ENCODE measurements at places on chromosomes 12 and 14.

GRCh38 chr14:76490735-76491134, 114.8 kb downstream of the ESRRB start:
- no peak for DNase-seq

GRCh38 chr12:109273354-109273753, 35.7 kb downstream of the FOXN4 start:
- no peak for DNase-seq

GRCh38 chr14:95245334-95245733, 74.4 kb downstream of the CLMN start:
- no peak for DNase-seq

DNA sequence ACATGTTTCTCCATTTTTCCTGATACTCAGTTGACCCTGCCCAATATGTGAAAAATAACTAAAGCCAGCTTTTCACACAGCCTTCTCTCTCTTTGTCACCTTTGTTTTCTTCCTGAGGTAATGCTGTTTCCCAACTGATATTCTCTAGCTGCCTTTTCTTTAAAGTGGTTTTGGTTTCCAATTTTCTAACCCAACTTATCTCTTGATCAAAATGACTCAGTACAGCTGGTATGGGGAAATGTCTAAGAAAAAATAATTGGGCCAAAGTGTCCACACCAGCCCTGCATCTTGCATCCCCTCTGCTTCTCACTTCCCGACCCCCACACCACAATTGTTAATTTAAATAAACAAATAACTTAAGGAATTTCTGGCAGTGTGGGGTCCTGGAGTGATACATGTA, 193.8 kb downstream of the SYT1 start:
- no peak for DNase-seq

GRCh38 chr12:108235197-108235984, 103.7 kb downstream of the CMKLR1 start:
- DNase-seq: no peak
